ENCODE measurements at places on chromosomes 2 and 18.

DNA sequence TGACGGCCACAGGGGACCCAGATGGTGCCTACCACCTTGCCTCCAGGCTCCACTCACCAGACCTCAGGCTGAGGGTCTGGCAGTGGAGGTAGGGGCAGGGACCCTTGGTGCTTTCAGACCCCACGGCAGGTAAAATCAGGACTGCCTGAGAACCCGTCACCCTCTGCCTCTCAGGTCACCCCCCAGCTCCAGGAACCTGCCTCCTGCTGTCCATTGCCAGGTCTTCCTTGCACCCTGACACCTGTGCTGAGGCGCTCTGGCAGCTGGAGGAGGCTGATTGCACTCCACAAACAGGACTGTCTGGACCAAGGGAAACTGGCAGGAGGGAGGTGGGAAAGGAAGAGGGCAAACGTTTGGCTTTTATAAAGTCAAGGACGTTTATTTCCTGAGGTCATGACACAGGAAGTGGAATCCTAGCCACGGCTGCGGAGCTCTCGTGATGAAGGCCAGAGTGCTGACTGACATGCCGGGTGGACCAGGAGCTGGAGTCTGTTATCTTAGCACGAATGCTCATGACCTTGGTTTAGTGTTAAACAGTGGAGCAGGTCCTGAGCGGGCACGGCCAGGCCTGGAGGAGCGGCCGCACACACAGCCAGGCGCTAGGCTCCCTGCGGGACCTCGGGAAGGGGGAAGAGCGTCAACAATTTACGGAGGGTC is 40.5 kb downstream of the ANO7 start:
- DNase-seq = no peak

DNA sequence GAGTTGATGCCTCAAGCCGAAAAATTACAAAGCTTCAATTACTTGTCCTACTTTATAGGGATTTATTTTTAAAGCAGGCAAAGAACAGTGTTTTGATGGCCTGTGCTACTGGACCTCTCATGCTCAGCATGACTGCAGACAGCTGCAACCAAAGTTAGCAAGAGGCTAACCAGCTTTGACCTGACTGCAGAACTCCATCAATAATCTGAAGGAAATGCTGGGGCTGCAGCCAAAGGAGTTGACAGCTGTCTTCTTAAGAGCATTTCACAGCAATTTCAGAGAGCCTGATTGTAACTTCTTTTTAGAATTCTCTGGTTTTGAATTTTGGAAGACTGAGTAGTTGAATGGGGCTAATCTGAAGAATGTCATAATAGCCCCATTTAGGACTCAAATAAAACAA is 46.5 kb upstream of the SESTD1 start:
- no peak for DNase-seq

GRCh38 chr2:84924173-84925106 is 19.0 kb downstream of the TMSB10 start:
- no peak for DNase-seq

GRCh38 chr18:11586896-11587295 is 22.5 kb upstream of the SLC35G4 start:
- no peak for DNase-seq

DNA sequence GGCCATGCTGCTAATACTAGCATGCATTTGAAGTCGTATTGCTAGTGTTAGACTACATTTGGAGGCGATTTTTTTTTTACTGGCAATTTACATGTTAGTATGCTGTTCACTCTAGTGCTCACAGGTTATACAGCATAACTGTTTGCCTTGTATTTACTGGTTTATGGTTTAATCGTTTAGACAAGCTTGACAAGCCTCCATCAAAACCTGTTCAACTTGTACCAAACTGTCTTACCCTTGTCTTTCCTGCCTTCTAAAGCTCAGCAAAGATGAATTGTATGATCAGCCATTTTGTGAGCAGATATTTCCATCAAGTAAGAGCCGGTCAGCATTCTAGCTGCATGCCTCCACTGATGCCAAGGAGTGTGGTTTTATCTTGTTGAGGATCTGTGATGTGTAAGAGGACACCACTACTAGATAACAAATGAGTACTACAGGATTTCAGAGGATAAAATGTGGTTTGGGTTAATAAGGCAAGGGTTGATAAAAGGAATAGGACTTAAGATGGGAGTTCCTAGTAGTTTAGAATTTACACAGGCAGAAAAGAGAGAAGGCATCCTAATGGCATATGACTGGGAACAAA is 68.4 kb upstream of the ITM2C start:
- peak; percentile 62 for DNase-seq

All from foreskin fibroblast (primary cell).